ENCODE measurements at places on chromosomes 3 and 15. TPM values are rescaled to one million over a fixed set of nuclear protein-coding genes. Genes with fewer than 3 reads are reported as not detected.

Gene NEO1
- 4.1 TPM for total RNA-seq

Gene ABHD6
- 6.5 TPM for total RNA-seq

Gene TLR9
- total RNA-seq, result 0.30 TPM

Gene POLQ
- 14.3 TPM for total RNA-seq

Gene TCF12
- total RNA-seq, result 67.8 TPM

Gene TM4SF1
- 146 TPM for total RNA-seq

Gene TRPC1
- 3.8 TPM for total RNA-seq

Gene MST1R
- 98.3 TPM for total RNA-seq

GRCh38 chr3:62011666-62012065 is 361.7 kb downstream of the FEZF2 start:
- DNase-seq, result no peak

GRCh38 chr15:90062462-90062932 is 39.8 kb downstream of the IDH2 start:
- no peak for DNase-seq

DNA sequence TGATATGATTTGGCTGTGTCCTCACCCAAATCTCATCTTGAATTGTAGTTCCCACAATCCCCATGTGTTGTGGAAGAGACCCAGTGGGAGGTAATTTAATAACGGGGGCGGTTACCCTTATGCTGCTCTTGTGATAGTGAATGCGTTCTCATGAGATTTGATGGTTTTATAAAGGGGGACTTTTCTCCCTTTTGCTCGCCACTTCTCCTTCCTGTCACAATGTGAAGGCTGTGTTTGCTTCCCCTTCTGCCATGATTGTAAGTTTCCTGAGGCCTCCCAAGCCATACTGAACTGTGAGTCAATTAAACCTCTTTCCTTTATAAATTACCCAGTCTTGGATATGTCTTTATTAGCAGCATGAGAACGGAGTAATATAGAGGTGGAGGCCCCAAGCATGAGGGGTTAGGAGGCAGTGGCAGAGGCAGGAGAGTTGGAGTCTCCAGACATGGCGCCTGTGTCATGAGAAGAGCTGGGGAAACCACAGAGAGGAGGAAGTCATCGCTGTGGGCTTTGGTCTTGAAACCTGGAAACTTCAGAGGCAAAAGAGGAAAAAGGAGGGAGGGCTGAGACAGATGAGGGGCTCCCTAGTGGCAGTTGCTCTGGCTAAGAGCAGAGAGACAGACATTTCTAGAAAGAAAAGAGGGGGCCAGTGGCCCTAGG is 107.8 kb upstream of the VEPH1 start:
- DNase-seq, result no peak

- DNase-seq, result no peak
Observed at GRCh38 chr15:98635848-98636247, 12.5 kb upstream of the IGF1R start.

DNA sequence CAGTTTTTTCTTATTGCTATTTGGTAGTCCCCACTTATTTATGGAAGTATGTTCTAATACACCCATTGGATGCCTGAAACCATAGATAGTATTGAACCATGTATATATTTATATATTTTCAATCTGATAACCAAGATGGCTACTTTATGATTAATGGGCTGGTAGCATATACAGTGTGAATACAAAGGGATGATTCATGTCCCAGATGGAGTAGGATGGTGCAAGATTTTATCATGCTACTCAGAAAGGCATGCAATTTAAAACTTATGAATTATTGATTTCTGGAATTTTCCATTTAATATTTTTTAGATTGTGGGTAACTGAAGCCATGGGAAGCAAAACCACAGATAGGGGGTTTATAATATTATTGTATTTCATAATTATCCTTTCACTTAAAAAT is 35.2 kb downstream of the AP4E1 start:
- no peak for DNase-seq

DNA sequence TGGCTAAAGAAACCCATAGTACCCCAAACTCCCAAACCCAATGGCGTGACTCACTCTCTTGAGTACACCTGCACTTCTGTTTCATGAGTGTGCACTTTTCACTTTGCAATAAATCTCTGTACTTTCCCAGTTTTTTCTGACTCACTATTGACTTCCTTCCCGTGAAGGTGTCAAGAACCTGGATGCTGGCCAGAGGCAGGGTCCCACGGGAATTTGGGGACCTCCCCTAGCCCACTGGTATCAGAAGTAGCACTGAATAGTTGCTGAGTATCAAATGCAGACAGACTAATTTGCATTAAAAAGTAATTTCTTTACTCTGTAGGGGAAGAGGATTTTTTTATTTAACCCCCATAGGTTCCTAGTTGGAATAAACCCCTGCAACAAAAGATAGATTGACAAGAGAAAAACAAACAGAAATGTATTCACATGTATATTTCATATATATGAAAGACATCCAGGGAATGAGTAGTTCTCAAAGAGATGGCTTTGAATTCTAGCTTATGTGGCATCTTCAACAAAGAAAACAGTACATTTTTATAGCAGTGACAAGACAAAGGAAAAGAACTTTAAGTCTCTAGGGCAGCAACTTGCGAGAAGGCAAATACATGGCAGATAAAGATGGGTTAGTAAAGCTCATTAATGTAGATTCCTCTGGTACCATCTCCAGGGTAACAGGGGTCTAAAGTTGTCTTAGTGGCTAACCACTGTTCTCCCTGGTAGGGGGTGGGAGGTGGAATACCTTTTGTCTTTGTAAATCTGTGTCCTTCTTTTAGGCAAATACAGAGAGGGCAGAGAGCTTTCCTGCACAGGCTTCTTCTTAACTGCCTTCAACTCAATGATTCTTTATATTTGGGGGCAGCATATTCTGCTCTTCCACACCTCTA is 385.5 kb upstream of the PDZRN3 start:
- no peak for DNase-seq

DNA sequence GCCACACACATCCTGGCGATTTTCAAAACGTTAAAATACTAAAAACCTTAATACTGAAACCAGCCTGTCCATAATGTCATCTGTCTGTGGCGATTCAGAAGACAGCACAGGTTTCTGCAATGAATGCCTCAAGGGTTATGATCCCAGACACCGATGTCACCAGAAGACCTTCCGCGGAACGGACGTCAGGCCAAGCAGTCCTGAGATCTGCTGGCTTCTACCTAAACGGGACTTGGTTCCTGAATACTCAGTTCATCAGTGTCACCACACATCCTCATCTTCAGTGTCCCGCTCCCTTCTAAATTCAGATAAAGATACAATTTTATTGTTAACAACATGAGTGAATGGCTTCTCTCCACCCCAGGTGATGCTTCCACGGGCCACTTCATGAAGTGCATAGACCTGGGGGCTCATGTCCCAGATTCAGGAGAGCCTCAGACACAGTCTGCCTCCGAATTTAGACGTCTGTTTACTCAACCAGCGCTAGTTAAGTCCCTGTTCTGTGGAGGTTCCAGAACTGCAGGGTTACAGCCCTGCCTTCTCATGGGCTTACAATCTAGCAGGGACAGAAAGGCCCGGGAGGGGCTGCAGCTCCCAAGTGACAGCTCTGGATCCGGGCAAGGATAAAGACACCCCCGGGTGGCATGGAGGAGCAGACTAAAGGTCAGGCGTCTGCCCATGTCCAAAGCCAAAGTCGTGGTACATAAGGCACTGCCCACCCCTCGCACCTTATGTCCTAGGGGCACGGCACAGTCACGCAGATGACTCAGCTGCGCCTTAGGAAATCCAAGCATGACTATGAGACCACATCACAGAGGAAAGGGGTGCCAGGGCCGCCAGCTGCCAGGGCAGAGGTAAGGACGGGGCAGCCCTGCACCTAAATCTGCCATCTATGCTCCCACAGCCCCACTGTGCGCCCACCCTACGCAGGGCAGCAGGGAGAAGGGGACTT is 75.9 kb downstream of the VGLL4 start:
- DNase-seq, result peak; percentile 54

DNA sequence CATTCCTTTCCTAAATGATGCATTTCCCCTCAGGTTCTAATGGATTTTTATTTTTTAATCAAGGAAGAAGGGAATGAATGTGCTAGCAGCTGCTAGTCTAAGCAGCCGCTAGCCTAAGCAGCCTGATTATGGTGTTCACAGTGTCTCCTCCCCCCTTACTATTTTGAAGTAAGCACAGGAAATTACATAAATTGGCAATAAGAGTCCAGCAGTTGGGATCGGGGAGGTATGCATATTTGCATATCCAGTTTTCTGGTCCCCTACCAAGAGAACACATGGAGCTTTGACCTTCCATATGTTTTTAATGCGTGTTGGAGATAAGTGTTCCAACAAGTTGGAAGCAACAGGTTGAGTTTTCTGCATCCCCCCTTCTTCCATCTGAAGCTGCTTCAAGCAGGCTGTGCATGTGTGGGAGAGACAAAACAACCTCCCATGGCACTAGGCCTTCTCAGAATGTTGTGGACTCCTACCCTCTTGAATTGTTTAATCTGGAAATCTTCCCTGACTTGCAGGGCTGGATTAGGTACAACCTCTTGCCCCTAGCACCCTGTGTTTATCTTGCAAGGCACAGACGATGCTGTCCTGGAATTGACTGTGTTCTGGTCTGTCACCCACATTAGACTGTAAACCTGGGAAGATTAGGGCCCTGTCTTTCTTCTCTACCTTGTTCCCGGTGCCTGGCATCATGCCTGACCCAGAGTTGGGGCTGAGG is 124.8 kb upstream of the LRIG1 start:
- no peak for DNase-seq

DNA sequence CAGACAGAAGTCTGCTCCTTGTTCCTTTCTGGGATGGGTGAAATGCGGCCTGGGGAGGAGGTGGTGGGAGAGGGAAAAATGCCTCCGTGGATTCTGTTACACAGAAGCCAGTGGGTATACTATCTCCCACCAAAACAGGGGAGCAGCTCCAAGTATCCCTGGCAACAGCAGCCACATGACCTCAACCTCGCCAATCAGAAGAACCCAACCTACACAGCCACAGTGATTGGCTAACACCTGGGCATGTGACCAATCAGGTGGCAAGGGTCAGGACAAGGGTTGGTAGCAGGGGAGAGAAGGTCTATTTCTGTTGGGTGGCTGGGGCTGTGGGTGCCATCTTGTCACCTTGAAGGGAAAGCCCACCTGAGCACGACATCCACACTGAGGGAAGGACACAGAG is 9.1 kb upstream of the ACAD9 start:
- DNase-seq, result no peak

DNA sequence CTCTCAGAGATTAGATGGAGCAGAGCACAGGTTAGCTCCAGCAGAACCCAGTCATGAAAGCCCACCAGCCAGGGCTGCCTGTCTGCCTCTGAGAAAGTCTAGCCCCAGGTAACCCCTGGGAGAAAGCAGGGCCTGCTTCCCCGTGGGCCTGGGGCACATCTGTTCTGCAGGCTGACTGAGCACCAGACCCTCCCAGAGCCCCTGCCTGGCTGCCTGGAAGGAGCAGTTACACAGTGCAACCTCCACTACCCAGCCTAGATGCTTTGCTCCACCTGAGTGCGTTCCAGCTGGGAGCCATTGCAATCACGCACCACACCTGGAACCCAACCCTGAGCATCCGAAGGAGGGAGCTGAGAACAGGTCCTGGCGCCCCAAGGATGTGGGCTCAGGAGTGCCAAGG is 24.7 kb upstream of the OR5K4 start:
- DNase-seq, result no peak

DNA sequence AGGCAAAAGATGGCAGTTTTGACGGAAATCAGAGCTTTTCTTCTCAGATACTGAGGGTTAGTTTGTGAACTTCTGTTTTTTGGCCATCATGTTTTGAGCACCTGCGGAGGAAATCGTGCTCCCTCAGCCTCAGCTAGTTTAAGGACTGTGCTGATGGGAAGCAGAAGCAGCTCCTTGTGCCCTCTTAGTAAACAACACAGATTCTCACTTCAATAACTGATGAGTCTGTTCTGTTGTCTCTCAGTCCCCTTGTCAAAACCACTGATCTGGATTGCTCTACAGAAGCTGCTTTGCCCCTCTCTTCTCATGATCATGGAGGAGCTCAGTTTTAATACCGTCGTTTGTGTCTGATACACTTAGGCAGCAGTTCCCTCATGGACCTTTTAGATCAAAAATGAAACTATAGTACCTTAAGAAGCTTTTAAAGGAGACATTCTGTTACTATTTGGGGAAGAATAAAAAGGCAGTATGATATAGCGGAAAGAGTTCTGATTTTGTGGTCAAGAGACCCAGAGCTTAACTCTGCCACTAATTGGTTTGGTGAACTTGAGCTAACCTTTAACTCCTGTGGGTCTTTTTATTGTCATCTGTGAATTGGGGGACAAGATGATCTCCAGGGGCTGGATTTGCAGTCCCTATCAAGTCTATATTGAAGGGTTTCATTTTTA is 152.6 kb downstream of the BBX start:
- DNase-seq, result no peak

DNA sequence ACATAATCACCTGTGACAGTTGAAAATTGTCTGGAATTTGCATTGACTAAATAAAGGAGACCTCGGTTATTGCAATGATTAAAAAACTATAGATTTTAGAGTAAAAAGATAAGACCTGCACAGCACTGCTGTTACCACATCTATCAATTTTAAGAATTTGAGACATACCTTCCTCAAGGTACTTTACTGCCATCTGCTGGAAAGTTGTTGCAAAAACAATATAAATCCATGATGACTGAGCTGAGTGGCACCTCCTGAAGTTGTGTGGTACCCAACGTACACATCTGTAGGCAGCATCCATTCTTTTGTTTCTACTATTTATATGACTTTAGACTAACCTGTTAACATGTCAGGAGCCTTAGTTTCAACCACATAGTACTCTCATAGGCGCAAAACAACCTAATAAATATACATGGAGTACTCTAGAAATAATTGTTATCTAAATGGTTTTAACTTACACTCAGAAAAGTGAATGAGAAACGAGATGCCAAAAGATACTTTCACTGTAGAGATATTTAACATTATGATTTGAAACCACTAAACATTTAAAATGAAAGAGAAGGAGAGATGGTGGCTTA is 106.7 kb downstream of the GHSR start:
- peak; percentile 77 for DNase-seq

DNA sequence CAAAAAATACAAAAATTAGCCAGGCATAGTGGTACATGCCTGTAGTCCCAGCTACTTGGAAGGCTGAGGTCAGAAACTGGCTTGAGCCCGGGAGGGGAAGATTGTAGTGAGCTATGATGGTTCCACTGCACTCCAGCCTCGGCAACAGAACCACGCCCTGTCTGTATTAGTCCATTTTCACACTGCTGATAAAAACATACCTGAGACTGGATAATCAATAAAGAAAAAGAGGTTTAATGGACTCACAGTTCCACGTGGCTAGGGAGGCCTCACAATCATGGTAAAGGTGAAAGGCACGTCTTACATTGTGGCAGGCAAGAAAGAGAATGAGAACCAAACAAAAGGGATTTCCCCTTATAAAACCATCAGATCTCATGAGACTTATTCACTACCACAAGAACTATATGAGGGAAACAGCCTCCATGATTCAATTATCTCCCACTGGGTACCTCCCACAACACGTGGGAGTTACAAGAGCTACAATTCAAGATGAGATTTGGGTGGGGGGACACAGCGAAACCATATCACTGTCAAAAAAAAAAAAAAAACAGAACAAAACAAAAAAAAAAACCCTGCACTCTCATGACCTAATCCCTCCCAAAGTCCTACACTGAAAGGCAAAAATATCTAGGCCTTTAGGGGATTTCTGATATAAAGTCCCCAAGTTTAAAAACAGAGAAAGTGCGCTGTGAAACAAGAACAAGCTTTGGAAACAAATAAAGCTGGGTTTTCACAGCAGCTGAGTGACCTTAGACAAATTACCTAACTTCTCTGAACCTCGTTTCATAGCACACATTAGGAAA is 224.7 kb downstream of the IGSF11 start:
- no peak for DNase-seq
